Activated T-helper 9 cell treated with anti-CD3 and anti-CD28 coated beads, Interleukin-2, amount 50 U/mL, for 16 hours (primary cell): ENCODE measurements at places on chromosomes 6 and 20.

- DNase-seq, result no peak
Measured at GRCh38 chr6:6823030-6823429, 234.5 kb downstream of the LY86 start.

DNA sequence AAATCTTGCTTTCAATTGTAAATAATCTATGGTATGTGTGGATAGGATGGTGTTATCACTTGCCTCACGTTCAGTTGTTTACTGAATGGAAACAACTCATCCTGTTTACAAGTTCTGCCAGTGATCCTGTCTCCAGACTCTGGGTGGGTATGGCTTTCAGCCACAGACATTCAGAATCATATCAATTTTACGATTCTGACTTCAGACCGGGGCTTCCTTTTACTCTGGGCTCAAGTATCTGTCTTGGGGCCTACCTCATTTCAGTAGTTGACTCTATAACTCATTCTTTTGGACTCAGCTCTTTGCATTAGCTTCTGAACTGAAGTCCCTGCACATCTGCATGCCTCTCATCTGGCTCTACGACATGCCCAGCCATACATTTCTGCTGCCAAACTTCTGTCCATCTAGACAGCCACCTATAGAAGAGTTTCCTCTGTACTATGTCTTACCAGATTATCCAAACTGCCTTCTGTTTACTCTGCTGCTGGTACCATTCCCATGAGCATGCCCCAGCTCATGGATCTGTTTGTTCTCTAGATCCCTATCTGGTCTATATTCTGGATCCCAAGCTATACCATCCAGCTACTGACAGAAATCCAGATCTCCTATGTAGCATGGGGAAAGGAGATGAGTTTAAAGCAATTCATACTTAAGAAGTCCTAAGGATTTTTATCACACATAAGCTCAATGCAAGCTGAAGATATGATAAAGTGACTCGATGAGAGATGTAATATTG is 34.3 kb downstream of the FYN start:
- no peak for DNase-seq

GRCh38 chr6:114210467-114210866 is 132.4 kb downstream of the HS3ST5 start:
- DNase-seq, result no peak

DNA sequence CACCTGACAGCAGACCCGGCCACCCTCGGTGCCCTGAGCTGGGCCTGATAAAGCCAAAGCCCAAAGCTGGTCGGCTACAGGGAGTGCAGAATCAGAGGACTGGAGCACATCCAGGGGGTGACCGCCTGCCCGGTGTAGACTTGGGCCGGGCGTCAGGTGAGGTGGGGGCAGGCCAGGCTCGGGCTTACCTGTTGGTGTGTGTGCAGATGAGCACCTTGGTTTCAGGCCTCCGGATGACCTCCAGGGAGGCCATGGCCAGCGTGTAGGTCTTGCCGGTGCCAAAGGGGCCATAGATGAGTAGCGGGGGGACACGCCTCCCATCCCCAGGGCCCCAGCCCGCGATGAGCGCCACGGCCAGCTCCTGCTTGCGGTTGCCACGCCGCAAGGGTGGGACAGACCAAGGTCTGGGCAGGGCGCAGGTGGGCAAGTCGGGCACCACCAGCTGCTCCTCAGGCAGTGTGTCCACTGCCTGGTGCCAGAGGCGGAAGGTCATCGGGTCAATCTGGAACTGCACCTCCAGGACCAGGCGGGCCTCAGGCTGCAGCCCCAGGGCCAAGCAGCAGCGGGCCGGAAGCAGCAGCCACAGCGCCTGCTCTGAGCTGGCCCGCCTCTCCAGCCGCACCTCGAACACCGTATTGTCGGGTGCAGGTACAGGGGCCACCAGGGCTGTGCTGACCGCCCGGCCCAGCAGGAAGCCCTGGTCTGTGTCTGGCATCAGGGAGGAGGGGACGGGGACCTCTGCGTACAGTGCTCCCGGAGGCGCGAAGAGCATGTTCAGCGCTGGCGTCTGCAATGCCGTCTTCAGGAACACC is 5.7 kb downstream of the HELZ2 start:
- DNase-seq, result no peak

- no peak for DNase-seq
Measured at GRCh38 chr6:815348-815738, 122.4 kb upstream of the EXOC2 start.

DNA sequence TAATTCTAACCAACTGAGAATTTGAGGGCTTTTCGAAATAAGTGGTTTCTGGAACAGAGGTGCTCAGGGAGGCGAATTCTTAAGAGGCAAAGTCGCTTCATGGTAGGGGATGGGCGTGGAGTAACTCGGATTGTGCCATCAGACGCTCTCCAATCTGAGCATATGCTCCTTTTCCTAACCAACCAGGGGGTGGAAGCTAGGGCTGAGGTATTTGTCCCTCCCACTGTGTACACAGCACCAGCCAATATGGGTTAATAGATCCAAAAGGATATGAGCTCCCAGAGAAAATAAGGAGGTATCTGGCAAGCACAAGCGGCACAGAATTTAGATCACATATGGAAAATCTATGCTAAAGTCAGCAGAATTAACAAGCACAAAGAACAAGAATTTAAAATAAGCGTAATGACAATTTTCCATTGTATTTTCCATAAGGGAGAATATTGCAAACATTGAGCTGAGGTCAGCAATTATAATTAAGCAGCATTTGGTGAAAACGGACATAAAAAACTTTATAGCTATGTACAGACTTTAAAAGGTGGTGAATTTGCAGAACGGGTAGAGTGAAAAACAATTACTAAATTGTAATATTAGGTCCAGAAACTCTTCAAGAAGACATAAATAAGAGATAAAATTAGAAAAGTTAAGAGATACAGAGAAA is 55.0 kb upstream of the PHACTR1 start:
- DNase-seq, result no peak

- no peak for DNase-seq
Measured at GRCh38 chr20:42919316-42919715, 270.4 kb downstream of the PTPRT start.

DNA sequence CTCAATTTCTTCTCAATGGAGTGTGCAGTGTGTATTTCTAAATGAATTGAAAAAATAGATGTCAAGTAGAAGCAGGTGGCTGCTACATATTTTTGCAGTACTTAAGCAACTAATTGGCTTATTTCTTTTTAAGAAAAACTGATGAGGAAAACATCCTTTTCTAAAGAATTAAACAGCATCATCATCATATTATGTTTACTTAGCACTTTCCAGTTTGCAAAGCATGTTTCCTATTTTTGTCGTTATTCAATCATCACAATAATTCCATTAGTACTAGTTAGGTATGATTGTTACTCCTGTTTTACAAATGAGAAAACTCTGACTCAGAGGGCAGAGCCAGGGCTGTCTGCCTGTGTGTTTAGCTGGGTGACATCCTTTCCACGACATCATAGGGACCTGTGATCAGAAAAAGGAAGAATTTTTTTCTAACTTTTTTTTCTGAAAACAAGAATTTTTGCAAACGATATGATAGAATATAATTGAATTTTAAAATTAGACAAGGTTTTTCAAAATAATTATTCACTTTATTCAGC is 22.7 kb upstream of the BMP6 start:
- DNase-seq, result no peak

DNA sequence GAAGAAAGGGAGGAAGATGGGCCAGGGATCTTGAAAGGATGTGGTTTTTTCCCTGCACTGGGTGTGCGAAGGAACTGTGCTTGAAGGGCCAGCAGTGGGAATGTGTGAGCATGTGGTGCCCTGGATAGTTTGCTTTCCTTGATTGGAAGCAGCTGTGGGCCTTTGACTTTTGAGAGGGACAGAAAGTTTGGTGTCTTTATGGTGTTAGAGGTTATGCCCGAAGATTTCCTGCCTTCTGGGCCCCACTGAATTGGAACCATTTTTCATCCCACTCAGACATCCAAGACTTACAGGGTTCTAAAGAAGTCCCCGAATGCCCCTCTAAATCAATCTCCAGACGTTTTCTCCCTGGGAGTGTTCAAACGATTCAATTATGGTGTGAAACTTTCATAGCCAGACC is 23.5 kb upstream of the EDN3 start:
- DNase-seq, result no peak

- no peak for DNase-seq
Measured at GRCh38 chr20:62617711-62618483, 24.4 kb upstream of the SLCO4A1 start.

DNA sequence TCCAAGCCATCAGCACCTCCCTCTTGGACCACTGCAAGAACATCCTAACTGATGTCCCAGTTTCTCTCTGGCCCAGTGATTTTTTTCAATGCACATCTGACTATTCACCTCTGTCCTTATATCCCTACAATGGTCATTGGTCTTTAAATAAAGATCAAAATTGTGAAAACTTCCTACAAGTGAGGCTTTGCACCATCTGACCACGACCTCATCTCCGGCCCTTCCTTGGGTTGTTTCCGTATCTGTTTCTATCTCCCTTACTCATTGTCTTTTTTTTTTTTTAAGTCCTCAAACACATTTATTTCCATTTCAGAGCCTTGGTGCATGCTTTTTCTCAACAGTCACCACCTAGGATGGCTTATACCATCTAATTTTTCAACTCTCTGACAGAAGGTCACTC is 88.1 kb downstream of the IPCEF1 start:
- no peak for DNase-seq

DNA sequence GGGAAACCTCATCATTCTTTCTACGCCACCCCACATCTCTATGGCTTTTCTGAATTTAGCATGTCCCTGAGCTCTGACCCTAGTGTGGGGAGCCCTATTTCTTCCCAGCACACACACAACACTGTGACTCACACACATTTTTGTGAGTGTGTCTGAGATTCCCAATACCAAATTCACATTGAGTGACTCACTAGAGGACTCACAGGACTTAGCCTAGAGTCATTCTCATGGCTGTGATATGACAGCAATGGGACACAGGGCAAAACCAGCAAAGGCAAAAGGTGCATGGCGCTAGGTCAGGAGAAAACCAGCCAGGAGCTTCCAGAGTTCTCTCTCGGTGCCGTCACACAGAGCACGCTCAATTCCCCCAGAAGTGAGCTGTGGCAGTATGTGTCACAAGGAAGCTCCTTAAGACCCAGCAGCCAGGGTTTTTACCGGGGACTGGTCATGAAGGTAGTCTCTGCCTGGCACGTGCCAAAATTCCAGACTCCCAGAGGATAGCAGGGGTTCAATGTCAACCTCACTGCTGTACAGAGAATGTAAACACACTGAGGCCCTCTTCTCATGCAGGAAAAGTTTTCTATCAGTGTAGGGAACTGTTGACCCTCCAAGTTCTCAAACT is 6.2 kb downstream of the CSTL1 start:
- DNase-seq, result no peak

DNA sequence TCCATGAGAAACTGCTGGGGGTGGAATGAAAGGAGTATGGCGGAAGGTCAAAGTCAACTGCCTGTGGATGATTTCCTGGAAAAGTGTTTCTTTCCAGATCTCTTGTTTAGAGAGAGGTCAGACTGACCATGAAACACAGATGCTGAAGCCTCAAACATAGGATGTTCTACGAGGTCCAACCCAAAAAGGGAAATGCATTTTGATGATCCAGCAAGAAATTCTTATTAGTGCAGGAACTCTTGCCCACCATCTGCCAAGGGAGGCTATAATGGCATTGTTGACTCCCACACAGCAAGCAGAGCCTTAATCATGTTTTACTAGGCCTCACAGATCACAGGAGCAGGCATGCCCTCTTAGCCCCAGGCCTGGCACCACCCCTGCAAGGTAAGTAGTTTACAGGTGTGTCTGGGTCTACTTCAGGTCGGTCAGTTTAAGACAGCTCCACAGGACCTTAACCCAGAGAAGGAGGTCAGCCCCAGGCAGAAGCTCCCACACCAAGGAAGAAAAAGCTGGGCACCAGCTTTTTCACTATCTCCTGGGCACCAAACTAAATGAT is 67.6 kb upstream of the CNKSR3 start:
- DNase-seq, result no peak

DNA sequence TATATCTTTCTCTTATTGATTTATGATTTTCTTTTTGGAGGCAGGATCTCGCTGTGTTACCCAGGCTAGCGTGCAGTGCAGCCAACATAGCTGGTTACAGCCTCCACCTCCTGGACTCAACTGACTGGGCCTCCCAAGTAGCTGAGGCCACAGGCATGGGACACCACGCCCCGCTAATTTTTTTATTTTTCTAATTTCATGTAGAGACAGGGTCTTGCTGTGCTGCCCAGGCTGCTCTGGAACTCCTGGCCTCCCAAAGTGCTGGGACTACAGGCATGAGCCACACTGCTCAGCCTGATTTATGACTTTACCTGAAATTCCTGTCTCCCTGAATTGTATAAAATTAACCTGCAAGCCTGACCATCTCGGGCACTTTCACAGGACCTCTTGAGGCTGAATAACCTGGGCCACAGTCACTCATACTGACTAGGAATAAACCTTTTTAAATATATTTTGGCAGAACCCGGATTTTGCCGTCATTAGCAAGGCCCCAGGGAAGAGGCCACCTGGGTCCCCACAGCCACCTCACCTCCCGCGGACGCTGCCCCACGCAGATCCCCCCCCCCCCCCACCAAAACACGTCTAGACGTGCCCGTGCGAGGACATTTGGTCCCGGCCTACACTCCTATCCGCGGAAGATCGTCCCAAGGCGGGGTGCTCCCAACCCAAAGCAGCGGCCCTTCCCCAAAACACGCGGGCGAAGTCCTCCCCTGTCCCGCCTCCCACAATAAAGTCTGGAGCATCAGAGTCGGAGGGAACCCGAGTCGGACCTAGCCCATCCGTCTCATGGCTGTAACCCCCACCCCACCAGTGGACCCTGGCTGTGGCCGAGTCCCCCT is 902 bp downstream of the ZNF337 start:
- DNase-seq, result no peak

DNA sequence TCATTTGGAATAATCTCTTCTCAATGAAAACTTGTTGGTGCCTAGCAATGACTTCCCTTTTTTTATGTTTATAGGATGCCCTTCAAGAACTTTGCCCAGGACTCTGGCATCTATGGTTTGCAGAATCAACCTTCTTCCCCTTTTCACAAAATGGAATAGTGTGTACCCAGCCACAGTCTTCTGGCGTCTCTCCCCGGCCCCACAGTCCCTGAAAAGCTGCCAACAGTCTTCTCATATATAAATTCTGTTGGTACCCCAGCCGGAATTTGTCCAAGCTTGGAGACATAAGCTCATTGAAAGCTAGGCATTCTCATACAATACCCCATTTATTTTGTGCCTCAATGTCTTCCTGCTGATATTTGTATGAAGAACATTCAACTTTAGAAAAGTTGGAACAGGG is 26.4 kb upstream of the MCM3 start:
- DNase-seq, result no peak

- no peak for DNase-seq
Measured at GRCh38 chr6:36851149-36851614, 11.9 kb upstream of the CPNE5 start.
